RKO (cell line): ENCODE measurements at places on chromosomes 1 and 21.

DNA sequence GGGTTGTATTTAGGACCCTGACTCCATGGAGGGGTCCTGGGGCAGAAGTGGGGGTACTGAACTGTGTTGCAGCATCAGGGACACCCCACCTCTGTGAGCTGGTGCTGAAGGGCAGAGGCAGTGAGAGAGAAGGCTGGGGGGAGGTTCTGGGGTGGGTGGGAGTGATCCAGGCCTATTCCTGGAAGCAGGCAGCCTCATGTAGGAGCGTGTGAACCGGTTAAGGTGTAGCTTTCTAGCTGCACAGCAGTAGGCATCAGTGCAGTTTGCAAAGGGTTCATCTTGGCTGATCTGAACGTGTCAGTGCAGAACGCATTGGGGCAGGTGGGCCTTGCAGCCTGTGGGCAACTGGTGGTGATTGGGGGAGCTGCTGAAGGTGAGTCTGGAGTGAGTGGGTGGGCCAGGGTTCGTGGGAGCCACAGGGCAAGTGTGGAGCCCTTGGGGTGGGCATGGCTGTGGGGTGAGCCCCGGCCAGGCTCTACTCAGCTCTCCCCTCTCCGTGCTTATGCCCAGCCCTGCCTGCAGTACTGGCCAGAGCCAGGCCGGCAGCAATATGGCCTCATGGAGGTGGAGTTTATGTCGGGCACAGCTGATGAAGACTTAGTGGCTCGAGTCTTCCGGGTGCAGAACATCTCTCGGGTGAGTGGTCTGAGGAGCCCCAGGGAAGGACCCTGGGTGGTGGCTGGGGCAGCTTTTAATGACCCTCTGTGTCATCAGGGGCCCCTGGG, 86.7 kb downstream of the PTPRU start:
- no peak for DNase-seq

DNA sequence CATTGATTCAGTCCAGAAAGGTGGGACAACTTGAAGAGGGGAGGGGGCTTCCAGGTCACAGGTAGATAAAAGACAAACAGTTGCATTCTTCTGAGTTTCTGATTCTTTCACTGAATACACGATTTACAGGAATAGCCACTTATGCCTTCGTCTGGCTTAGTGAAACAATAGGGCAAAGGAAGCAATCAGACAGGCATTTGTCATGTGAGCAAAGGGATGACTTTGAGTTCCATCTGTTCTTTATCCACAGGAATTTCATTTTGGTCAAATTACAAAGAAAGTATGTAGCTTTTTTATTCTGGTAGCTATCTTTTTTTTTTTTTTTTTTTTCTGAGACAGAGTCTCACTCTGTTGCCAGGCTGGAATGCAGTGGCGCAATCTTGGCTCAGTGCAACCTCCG, 202.5 kb downstream of the TTLL7 start:
- DNase-seq = no peak

DNA sequence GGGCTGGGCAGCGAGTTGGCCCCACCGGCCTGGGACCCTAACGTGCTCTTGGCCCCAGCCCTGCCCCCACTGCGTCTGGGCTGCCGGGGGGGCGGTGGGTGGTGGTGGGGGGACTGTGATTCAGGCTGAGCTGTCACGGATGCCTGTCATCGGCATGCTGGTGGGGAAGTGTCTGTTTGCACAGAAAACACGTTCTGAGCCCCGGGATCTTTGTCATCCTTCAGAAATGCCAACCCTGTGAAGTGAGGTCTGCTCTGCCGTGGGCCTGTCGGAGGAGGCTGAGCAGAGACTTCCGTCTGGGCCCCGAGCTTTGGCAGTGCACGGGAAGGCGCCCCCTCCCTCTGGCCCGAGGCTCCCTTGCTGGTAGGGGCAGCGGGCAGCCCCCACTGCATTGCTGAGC, 24.3 kb upstream of the PLCH2 start:
- peak; percentile 62 for DNase-seq

- no peak for DNase-seq
Measured at GRCh38 chr1:52233463-52233862, 91.6 kb downstream of the ZFYVE9 start.

DNA sequence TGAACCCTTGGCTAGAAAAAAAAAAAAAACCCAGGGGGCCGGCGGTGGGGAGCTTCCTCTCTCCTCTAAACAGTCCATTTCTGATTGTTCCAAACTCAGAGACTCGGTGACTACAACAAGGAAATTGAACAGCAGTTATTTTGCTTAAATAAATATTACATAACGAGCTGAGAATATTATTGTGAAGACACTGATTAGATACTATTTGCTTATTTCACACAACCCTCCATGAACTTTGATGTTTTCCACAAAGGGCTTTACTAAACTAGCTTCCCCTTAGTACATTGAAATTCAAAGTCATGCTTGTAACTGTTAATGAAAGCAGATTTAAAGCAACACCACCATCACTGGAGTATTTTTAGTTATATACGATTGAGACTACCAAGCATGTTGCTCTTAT, at the start of gene CFHR5:
CFHR5 (plus strand) TSS at position 279 of the 400 bp plus-strand sequence; CDS start at position 388, 109 bp downstream.
- DNase-seq = no peak

DNA sequence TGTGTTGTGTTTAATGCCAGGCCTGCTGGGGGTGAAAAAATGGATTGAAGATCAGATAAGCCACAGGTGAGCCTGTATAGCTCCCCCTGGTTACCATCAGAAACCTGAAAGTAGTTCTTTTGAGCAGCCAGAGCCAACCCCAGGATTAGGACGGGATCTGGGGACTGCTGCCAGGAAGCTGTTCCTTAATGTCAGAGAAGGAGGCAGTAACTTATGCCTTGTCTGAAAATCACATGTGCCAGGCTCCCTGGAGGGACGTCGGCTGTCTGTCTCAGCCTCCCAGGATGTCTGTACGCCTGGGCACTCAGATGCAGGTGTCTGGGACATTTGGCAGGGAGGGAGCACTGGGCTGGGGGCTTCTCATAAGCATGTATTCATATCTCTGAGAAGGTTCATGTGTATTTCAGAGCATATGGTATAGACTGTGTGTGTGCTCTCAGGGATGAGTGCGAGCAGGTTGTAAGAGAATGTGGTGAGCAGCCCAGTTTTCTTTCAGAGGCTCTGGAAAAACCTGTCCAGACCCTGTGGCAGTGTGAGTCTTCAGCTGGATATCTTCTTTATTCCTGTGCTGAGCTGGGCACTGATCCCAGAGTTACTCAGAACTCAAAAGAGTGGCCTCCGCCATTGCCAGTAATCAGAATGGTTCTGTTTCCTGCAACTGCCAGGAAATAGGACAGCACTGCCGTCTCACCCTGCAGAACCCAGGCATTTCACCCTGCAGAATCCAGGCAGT, 2.8 kb downstream of the FAM43B start:
- DNase-seq = no peak

- DNase-seq = no peak
Measured at GRCh38 chr1:87182611-87183010, 146.1 kb upstream of the LMO4 start.

GRCh38 chr1:63983391-63984256, 209.8 kb downstream of the ROR1 start:
- no peak for DNase-seq

DNA sequence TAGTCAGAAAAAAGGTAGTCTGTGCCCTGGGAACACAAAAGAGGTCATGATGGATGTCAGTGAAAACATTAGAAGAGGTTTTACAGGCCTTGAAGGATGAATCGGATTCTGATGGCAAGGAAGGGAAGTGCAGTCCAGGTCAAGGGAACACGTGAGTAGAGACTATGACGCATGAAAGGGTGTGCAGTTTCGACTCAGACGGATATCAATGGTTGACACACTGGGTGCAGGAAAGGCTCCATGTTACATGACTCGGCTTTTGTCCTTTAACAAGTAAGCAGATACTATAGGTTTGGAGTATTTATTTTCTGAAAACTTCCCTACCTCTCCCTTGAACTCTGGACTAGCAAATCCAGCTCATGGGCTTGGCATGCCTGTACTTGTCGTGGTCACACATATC, 55.3 kb downstream of the SEC16B start:
- peak; percentile 25 for DNase-seq

DNA sequence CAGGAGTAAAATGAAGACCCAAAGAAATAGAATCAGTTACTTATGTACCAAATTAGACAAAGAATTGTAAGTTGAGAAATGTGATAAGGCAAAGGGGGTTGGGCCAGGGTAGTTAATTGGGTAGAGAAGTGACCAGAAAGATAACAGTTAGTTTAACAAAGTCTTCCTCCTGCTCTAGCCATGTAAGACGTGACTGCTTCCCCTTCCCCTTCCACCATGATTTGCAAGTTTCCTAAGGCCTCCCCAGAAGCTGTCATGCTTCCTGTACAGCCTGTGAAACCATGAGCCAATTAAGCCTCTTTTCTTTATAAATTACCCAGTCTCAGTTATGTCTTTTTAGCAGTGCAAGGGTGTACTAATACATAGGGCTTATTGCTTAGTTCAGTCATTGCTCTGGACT, 142.0 kb upstream of the PDE4B start:
- no peak for DNase-seq

DNA sequence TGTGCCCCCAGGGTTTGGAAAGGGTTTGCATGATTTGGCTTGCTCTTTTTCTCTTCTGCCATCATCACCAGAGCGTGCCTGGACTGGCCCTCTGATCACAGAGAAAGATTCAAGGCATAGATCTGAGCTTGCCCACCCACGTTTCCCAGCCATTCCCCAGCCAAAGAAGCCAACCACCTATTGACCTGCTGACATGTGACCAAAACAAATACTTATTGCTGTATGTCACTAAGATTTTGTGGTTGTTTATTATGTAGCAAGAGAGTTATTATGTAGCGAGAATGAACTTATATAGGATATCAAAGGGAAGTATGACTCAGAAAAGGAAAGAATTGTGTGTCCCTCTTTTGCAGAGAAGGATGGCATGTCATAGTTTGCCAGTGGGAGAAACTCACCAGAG, 59.9 kb downstream of the UBE2U start:
- DNase-seq = no peak

- no peak for DNase-seq
Measured at GRCh38 chr1:70542856-70543255, 131.8 kb downstream of the CTH start.

DNA sequence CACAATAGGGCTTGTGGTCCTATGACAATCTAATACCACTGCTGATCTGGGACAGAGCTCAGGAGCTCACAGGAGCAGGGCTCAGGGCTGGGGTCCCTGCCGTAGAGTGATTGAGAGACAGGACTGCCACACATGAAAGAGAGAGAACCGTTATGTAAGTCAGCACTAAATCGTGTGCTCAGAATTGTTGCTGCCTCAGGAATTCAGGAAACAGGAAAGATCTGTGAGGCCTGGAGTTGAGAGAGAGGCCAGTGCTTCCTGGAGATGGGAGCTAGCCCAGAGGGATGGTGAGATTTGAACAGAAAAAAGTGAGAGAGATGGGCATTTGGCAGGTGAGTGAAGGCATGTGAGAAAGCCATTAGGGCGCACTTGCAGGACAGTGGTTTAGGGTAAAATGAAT, 17.5 kb upstream of the ACBD6 start:
- no peak for DNase-seq

DNA sequence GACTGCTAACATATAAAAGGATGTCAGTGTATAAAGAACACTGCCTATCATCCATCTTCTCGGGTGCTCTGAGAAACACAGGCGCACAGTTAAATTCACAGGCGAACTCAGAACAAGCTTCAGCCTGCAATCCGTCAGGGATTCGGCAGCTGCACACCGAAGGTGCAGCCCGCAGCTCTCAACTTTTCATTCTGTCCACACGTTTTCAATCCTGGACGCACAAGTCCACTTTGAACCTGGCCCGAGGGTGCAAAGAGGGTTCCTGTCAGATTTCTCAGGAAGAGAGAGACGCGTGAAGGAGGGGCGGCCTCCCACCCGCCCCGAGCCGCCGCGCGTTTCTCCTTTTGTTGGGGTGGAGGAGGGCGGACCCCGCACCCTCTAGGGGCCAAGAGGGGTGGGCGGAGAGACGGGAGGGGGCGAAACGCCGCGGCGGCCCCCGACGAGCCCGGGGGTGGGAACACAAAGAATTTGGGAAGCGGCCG, 724 bp downstream of the DOCK7 start:
- peak; percentile 63 for DNase-seq

GRCh38 chr1:96416111-96416595, 305.4 kb upstream of the PTBP2 start:
- peak; percentile 5 for DNase-seq

DNA sequence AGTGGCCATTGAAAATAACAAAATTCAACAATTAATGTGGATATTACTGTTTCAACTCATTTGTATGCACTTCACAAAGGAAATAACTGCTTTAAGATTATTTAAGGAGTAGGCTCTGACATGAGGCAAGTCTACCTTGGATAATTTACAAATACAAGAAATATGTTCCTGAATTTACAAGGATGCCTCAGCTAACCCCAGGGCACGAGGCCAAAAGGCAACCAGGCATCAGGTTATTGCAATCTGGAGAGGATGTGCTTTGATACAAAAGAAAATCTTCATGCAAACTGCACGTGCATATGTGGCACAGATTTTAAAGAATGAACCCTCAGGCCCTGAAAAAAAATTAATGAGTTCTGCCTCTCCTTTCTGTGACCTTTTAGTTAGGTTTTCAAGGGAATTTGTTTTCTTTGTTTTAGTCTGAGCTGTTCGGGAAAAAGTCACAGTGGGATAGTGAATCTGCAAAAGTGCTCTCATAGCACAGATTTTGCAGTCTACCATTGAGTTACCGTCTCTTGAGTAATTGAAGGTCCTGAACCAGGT, 1304.2 kb upstream of the ADGRL4 start:
- DNase-seq = no peak
